NCI-H1436 treated with DMSO at 0.1 percent for 48 hours (cell line): ENCODE measurements at places on chromosomes 16 and 17.

GRCh38 chr17:14019186-14019956 lies 49.9 kb upstream of the COX10 start:
- DNase-seq: no peak

DNA sequence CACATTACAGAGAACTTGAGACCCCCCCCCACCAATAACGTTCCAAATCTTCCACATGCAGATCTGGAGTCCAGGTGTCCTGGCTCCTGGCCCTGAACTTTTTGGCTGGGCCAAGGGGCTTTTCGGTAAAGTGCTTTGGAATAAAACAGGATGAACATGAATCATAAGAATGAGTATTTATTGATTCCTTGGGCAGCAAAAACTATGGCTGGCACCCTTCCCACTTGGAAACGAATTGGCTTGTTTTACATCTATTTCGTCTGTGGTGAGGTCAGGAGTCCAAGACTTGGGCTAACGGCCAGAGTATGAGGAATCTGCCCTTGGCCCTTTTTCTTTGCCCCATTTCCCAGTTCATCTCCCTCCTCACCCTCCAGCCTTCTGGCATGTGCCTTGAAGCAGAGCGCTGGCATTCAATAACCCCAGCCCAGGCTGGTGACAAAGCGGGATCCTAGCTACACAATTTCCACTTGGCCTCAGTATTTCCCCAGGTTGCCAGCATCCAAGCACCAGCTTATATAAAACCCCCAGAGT lies 4.1 kb upstream of the UBTF start:
- DNase-seq: no peak

DNA sequence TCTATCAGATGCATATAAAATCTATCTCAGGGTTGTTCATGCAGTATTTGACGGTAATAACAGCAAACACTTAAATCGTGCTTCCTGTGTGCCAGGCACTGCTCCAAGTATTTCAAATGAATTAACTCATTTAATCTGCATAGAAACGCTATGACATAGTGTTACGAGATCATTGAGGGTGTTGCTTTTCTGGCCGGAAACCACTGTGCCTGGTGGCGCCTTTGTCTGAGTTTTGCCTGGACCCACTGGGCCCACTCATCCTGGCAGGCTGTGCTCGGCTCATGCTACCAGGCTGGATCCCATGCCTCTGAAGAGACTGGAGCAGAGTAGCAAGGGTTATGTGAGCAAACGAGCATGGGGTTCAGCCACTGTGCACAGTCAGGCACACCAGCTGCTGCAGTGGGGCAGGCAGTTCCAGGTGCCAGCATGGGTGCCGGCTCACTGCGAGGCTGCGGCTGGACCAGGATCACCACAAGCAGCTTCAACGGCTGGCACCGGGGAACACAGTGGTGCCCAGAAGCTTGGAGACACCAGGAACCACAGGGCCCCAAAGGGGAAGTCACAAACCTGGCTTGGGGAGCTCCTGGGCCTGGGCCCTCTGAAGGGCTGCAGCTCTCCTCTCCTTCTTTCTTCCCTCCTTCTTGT lies 45.9 kb upstream of the CLEC19A start:
- no peak for DNase-seq

DNA sequence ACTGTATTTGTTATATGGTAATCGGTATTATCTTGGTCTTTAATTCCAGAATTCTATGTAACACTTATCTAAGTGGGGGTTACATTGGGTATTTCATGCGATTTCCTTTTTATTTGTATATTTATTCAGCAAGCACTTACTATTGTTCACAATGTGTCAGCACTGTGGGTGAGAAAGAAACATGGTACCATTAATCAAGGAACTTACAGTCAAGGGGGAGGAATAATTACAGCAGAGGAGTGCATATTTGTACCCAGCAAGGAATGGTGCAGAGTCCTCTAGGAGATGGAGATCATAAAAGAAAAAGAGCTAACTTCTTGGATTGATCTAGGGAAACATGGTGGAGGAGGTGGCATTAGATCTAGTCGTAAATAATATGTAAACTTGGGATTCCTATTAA lies 117.0 kb upstream of the KCNJ16 start:
- no peak for DNase-seq

GRCh38 chr17:12990041-12990808 lies 27.6 kb downstream of the ELAC2 start:
- no peak for DNase-seq

- no peak for DNase-seq
Observed at GRCh38 chr17:9364837-9365430, 210.7 kb downstream of the STX8 start.

DNA sequence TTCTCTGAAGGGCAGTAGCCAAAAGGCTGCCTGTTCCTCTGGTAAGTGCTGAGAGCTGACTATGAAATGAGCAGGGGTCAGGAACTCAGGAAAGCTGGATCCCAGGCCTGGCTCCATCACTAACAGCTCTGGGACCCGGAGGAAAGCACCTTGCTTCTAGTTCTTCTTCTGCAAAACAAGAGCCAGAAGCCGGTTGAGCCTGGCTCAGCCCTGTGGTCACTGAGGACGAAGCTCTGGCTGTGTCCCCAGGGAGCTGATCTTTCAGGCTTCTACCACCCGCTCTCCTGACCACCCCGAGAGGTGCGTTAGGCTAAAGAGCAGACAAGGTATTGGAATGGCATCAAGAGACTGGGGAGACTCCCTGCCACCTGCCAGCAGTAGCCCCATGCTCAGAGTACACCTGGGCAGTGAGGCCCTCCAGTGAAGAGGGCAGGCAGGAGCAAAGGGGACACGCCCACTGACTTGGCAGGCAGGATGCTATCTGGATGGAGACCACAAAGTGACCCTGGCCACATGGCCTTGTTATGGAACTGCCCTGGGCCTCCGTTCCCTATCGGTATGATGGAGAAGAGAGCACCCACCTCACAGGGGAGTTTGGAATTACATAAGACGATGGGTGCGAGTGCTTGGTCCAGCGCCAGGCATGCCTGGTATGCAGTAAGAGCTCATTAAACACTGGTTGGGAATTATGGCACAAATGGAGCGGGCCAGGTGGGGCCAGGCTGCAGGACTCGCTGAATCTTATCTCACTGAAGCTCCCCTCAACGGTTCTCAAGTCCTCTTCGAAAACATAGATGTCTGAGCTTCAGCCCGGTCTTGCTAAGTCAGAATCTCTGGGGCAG lies 61.4 kb downstream of the COG7 start:
- DNase-seq: no peak

- DNase-seq: no peak
Observed at GRCh38 chr17:39002991-39003715, 36.0 kb upstream of the FBXO47 start.

DNA sequence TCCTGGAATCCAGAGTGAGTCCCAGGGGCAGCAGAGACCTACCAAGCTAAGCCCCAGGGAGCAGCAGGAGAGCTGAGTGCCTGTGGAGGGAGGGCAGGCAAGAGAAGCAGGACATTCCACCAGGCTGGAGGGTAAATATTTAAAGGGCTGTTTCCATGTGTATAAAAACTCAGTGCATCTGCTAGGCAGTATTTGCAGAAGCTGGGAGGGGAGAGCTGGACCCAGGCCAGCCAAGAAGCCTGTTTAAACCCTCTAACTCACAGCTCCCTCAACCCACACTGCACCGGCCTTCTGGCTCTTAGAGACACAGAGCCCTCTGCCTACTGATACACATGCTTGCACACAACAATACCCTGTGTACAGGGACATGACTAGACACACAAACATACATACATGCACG lies 22.5 kb upstream of the TMEM132E start:
- DNase-seq: no peak

- no peak for DNase-seq
Observed at GRCh38 chr16:27430512-27430911, 28.5 kb downstream of the IL21R start.

GRCh38 chr17:17322516-17323510 lies 19.6 kb downstream of the NT5M start:
- no peak for DNase-seq

GRCh38 chr16:53502331-53503269 lies at the start of gene AKTIP:
Gene AKTIP (minus strand): TSS chr16:53503209. CDS start chr16:53500259, 2,950 bp downstream.
- no peak for DNase-seq

- no peak for DNase-seq
Observed at GRCh38 chr17:75767881-75768280, 2.9 kb upstream of the GALK1 start.

GRCh38 chr17:28247671-28248555 lies 71.1 kb upstream of the TMEM97 start:
- DNase-seq: no peak

DNA sequence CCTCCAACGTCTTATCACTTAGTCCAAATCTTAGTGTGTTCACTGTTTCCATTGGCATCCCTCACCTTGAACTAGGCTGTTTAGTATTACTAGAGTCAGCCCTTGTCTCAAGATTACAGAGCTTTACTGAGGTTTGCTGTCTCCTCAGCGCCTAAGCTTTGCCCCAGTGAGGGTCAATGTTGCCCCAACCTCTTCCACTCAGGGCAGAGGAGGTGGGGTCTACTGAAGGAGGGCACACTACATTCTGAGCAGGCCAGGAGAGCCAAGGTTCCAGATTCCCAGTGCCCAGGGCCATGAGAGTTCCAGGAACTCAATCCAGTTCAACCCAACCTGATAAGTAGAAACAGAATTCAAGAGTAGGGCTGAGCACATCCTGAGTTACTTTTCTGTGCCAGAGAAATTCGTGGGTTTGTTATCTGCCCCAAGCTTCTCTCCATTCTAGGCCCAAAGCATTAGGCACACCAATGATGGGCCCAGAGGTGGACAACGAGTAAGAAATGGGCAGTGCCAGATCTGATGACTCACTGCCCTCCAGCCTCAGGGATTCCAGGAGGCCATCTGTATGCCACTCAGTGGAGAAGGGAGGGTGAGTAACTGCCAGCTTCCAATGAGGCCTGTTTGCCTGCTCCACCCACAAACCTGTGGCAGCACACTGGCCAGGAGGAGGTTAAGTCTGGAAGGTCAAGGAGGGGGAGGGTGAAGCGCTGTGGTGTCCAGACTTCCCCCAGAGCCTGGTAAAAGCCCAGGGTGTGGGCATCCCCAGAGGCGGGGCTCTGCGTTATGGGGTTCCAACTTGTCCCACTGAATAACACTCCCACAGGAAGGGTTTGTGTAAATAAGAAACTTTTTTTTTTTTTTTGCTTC lies 8.2 kb downstream of the TUBG2 start:
- DNase-seq: no peak

GRCh38 chr17:54194268-54194667 lies 371.5 kb downstream of the KIF2B start:
- DNase-seq: no peak
